ENCODE measurements at places on chromosomes 3 and 15. TPM values are rescaled to one million over a fixed set of nuclear protein-coding genes. Genes with fewer than 3 reads are reported as not detected.

- DNase-seq = no peak
Measured at GRCh38 chr15:76345880-76346668, 9.5 kb downstream of the ISL2 start.

DNA sequence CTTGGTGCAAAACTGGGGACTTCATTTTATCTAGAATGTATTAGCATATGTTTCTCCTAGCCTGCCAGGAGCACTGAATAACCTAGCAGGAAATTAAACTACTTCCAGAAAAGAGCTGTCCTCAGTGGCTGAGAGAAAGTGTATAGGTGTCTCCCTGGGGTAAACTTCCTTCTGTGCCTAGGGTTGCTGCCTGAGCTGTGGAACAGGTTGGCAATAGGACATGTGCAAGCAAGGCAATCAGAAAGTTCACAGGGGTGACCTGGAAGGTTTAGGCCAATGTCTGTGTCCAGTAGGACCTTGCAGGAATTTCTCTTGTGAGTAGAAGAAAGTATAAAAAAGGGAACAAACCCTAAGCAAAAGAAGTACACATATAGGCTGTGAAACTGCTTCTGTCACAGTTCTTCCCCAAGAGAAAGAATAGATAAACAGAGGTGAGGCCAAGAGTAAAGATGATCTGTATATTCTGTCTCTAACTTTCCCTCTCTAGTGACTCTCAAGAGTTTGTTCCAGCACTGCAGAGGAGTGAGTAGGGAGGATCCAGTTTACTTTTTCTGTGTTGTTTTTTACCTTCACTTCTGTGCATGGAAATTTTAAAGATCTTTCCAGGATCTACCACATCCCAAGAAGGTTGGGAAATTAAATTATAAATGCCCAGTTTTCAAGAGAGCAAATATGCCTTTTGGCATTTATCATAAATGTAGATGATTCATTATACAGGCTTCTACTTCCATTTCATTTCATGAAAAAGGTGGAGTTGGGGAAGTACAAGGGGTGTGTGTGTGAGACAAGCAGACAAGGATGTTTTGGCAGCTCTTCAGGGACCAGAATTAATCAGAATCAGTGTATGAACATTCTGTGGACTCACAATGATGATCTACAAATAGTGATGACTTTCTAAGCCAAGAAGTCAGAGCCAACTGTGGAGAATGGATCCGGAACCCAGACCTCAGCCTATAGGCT lies 155.2 kb downstream of the RBPMS2 start:
- no peak for DNase-seq

- DNase-seq = no peak
Measured at GRCh38 chr15:41795996-41796856, 21.9 kb downstream of the MAPKBP1 start.

DNA sequence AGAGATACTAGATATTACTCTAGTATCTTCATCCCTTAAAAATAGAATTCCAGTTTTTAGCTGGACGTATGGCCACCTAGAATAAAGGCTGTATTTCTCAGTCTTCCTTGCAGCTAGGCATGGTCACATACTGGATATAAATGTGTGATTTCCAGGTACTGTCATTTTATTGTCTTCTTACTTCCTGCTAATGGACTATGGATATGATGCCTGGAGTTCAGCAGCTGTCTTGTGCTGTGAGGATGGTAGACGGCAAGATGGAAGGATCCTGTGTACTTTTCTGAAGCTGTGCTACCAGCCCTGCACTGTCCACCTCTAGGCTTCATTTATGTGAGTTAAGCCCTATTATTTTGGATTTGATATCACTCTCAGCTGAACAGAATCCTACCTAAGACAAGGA lies 83.4 kb downstream of the EBLN2 start:
- no peak for DNase-seq

Gene PIGB
- total RNA-seq = 29.8 TPM

Gene FOXL2NB
- total RNA-seq = not detected
